ENCODE measurements at places on chromosomes 3 and 15. TPM values are rescaled to one million over a fixed set of nuclear protein-coding genes. Genes with fewer than 3 reads are reported as not detected.

ZIC4 gene
- total RNA-seq, result not detected

DNA sequence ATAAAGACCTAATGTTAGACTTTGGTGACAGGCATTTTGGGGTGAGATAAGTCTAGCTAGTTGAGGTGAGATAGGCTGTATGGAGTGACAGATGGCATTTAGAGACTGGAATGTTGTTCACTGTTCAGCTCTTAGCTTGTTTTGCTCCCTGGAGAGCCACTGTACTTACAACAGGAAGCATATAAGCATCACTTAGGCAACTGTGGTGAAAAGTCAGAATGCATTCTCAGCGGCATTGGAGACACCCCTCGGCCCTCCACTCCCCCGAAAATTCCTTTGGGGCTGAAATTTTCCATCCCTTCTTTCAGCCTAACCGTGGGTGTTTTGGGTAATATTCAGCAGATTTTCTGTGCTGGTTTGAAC, 73.4 kb downstream of the SLCO3A1 start:
- no peak for DNase-seq

GRCh38 chr15:78032671-78033070, 44.8 kb downstream of the TBC1D2B start:
- no peak for DNase-seq

DNA sequence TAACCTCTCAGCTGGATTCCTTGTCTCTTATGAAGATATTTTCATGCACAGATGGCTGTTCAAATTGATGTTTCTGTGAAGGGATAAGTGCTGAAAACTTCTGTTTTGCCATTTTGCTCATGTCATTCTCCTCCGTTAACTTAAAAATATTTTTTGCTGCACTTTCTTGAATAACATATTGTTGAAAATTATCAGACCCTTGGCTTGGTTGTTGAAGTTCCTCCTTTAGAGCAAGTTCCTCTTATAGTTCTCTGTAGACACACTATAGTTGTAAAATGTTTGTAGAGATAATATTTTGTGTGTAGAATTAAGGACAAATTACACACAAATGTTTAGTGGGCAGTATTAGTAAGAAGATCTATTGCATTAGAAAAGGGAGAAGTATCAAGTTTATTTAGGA, 300.4 kb downstream of the SV2B start:
- no peak for DNase-seq

DNA sequence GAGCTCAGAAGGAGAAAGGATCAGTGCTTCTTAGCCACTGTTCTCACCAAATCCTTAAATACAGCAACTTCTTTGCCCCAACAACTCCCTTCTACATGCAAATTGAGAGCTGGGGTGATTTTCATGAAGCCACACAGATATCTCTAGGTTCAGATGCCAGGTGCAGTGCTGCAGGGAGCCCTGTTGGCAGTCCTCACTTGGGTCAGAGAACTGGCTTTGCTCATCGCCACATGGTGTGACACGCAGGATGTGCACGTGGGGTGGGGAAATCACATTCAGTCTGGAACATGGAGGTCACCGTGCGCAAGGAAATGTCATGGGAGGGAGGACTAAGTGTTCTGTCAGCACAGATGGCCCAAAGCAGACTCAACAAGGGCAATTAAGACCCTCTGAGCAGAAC, 103.8 kb downstream of the WDR76 start:
- peak; percentile 64 for DNase-seq

GRCh38 chr3:17632401-17633100, 109.9 kb downstream of the TBC1D5 start:
- DNase-seq, result no peak
